ENCODE measurements at places on chromosomes 6 and 20. TPM values are rescaled to one million over a fixed set of nuclear protein-coding genes. Genes with fewer than 3 reads are reported as not detected.

DNA sequence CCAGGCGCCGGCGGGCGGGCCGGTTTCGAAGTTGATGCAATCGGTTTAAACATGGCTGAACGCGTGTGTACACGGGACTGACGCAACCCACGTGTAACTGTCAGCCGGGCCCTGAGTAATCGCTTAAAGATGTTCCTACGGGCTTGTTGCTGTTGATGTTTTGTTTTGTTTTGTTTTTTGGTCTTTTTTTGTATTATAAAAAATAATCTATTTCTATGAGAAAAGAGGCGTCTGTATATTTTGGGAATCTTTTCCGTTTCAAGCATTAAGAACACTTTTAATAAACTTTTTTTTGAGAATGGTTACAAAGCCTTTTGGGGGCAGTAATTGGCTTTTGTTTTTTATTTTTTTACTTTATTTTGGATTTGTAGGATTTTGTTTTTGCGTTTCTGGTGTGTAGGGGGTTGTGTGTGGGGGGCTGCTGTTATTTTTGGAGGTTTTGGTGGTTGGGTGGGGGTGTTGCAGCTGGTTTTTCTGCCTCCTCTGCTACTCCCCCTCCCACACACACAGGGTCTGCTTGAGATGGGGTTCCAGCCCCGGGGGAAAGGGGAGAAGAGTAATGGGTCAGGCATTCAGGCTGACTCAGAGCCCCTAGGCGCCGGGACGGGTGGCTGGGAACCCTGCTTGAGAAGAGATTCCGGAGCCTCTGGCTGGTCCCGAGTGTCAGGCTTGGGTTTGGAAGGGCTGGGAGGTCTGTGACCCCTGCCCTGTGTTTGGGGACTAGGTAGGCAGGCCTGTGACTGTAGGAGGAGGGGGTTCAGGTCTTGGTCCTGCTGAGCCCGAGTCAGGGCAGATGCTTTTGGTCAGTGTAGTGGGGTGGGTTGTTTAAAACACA lies 2.0 kb downstream of the CEBPB start:
- DNase-seq: peak; percentile 74

GRCh38 chr6:51740658-51741057 lies 346.8 kb downstream of the PKHD1 start:
- no peak for DNase-seq

DNA sequence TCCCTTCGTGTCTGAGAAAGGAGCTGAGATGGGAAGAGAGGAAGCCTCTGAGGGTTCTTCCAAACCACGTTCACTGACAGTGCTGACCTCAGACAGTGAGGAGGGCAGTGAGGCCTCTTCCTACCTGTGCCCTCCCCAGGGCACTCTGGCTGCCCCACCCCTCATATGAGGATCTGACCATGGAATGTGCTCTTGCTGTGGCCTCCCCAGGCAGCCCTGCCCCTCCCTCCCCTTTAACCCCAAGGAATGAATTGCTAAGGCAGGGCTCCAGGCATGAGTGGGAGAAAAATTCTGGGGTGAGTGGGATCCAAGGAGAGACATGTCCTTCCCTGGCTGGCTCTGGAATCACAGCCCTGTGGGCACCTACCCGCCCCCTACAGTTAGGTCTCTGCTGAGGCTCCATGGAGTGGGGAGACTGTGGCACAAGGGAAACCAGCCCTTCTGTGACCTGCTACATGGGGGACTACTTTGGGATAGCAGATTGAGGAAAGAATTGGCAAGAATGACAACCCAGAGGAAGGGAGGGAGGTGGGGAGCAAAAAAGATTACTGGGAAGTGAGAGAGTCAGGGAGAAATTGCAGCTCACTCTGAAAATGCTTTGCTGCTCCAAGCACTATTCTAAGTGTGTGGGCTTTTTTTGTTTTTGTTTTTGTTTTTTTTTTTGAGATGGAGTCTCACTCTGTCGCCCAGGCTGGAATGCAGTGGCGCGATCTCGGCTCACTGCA lies 29.4 kb downstream of the TNXB start:
- DNase-seq: no peak

- DNase-seq: peak; percentile 84
Observed at GRCh38 chr20:63363981-63364561, 2.9 kb upstream of the CHRNA4 start.

DNA sequence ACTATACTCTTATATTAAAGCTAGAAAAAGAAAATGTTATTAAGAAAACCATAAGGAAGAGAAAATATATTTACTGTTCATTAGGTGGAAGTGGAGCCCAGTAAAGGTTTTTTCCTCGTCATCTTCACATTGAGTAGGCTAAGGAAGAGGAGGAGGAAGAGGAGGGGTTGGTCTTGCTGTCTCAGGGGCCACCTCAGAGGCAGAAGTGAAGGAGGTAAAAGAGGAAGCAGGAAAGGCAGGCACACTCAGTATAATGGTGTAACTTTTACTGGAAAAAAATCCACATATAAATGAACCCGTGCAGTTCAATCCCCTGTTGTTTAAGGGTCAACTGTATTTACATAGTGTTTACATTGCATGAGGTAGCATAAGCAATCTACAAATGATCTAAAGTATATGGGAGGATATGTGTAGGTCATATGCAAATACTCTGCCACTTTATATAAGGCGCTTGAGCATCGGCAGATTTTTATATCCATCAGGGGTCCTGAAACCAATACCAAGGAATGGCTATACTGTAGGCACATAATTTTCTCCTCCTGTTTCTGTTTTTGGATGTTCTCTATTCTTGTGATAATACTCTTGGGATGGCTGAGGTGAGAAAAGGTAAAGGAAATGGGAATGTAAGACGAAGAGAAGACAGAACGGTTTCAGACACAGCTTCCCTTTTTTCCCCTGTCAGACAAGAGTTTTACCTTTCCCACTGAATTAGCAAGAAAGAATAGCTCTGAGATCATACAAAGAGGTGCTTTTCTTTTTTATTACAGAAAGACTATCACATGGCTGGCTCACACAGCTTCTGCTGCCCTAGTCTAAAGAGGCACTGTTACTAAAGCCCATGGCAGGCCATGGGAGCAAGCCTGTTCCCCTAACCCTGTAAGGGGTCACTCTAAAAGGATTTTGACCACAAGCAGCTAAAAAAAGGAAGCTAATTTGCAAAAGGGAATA lies 59.9 kb downstream of the NUDT3 start:
- no peak for DNase-seq

DNA sequence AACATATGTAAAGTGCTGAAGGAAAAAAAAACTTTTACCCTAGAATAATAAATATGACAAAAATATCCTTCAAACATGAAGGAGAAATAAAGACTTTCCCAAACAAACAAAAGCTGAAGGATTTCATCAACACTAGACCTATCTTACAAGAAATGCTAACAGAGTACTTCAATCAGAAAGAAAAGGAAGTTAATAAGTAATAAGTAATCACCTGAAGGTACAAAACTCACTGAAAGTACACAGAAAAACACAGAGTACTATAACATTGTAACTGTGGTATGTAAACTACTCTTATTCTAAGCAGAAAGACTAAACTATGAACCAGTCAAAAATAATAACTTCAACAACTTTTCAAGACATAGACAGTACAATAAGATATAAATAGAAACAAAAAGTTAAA lies 61.4 kb upstream of the MTRF1L start:
- DNase-seq: no peak

ADNP gene
- 23.6 TPM for total RNA-seq

SSTR4 gene
- total RNA-seq: not detected

- no peak for DNase-seq
Observed at GRCh38 chr6:25290306-25291060, 11.3 kb downstream of the CARMIL1 start.
